B cell (primary cell): ENCODE measurements at places on chromosomes 11 and 22. TPM values are rescaled to one million over a fixed set of nuclear protein-coding genes. Genes with fewer than 3 reads are reported as not detected.

The AGBL2 gene
- polyA plus RNA-seq = 19.6 and 28.6 TPM in 2 replicates

The MFRP gene
- not detected in 2 replicates for polyA plus RNA-seq

The CNTF gene
- polyA plus RNA-seq = 1.4 and 3.0 TPM in 2 replicates

The ACTN3 gene
- 0.22 and 0.26 TPM in 2 replicates for polyA plus RNA-seq

The RAB36 gene
- 0.88 and 1.1 TPM in 2 replicates for polyA plus RNA-seq

The YPEL4 gene
- polyA plus RNA-seq = 0.03 and 0.19 TPM in 2 replicates

The FIBIN gene
- not detected in 2 replicates for polyA plus RNA-seq

The TRPC6 gene
- 0.01 TPM in 1 of 2 replicates, not detected in the other for polyA plus RNA-seq

The OR52E8 gene
- not detected in 2 replicates for polyA plus RNA-seq

The OPCML gene
- polyA plus RNA-seq = not detected in 2 replicates

The TMX2 gene
- 29.5 and 40.3 TPM in 2 replicates for polyA plus RNA-seq

The RTN3 gene
- polyA plus RNA-seq = 8.8 and 10.1 TPM in 2 replicates

The IGF2 gene
- not detected in 2 replicates for polyA plus RNA-seq

- H3K4me3 ChIP-seq = peak overlapping the region; percentile 44
- DNase-seq = no peak
- H3K4me1 ChIP-seq = peaks cover 35% of the 10 kb centered on the region
- no peaks in the 10 kb centered on the region for H3K36me3 ChIP-seq
- H3K27ac ChIP-seq = peak overlapping the region; percentile 74
Measured at GRCh38 chr22:49959782-49960158, 802 bp upstream of the PIM3 start.

DNA sequence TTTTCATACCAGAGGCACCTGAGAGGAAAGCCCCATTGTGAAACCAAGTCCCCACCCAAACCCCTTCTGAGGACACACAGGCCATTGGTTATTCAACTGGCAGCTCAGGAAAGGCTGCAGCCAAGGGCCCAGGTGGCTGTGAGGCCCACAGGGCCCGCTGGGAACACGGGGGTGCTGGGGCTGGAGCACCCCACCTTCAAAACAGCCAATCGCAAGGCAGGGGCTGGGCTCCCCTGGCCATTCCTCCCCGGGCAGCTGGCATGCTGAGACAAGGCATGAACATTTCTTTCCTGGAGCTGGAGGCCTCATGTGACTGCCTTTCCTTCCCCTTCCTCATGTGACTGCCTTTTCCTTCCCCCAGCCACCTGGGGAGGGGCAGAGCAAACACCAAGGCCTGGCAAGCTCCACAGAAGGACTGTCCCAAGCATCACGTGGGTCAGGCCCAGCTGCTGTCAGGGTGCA is 76.9 kb downstream of the PIWIL3 start:
- H3K4me3 ChIP-seq = no peak overlapping the region
- H3K36me3 ChIP-seq = no peaks in the 10 kb centered on the region
- no peaks in the 10 kb centered on the region for H3K27me3 ChIP-seq
- no peak for DNase-seq

DNA sequence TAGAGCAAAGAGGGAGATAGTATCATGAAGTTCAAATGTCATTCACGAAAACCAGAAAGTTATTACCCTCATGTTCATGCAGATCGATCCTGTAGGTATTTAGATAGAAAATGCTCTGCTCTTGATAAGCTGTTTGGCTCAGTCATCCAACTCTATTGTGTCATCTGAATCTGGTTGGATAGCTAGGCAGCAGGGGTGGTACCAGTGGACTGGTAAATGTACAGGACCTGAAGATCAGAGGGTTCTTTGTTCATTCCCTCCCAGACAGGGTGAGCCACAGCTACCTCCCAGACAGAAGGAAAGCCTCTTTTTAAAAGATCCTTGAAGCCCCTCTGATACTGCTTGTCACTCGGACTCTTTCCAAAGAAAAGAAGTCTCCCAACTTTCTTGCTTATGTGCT is 29.8 kb upstream of the DRD2 start:
- DNase-seq = no peak
- no peak overlapping the region for H3K4me3 ChIP-seq
- H3K27ac ChIP-seq = no peak overlapping the region
- no peaks in the 10 kb centered on the region for H3K36me3 ChIP-seq

- no peak overlapping the region for H3K27ac ChIP-seq
- H3K36me3 ChIP-seq = no peaks in the 10 kb centered on the region
- DNase-seq = no peak
Measured at GRCh38 chr22:37571258-37571991, 8.5 kb downstream of the LGALS2 start.

- DNase-seq = no peak
- H3K27me3 ChIP-seq = no peaks in the 10 kb centered on the region
- no peak overlapping the region for H3K4me3 ChIP-seq
- H3K36me3 ChIP-seq = no peaks in the 10 kb centered on the region
- no peak overlapping the region for H3K27ac ChIP-seq
- no peaks in the 10 kb centered on the region for H3K4me1 ChIP-seq
Measured at GRCh38 chr22:34319346-34319745, 399.1 kb upstream of the LARGE1 start.

- H3K27ac ChIP-seq = no peak overlapping the region
- H3K27me3 ChIP-seq = no peaks in the 10 kb centered on the region
- no peak overlapping the region for H3K4me3 ChIP-seq
- H3K36me3 ChIP-seq = no peaks in the 10 kb centered on the region
- DNase-seq = no peak
Measured at GRCh38 chr11:73176145-73176873, 34.2 kb upstream of the FCHSD2 start.

DNA sequence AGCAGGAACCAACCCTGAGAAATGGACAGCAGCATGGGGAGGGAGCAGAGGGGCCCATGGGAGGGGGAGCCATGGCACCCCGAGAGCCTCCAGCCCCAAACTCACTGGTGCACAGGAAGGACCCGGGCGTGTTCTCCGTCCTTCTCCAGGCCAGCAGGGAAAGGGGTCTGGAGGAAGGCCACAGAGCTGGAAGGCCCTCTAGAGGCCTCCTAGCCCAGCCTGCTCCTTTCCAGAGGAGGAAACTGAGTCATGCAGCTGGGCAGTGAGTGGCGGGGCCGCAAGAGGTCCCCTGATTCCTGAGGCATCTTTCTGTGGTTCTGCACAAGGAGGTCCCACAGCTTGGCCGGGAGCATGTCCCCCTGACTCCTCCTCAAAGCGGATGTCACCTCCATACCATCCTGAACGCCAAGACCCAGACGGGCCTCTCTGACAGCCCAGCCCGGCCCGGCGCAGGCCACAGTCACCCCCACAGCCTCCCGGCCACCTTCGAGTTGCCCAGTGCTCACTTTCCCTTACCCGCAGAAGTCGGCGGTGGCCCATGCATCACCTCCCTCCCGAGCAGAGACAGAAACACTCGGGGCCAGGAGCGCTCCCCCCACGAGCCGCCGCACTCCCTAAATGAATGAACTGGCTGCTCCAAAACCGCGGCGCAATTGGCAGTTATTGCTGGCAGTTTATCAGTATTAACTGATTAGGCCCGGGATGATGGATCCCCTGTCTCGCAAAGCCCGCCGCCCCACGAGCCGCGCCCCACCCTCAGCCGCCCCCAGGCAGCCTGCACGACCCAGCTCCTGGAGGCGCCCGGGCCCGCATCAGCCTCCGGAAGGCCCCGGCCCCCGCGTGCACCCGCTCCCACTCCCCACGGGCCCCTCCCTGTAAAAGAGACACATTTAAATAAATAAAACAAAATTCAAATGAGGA is 272.5 kb downstream of the BUD13 start:
- no peaks in the 10 kb centered on the region for H3K27me3 ChIP-seq
- DNase-seq = no peak
- H3K4me3 ChIP-seq = no peak overlapping the region
- no peak overlapping the region for H3K27ac ChIP-seq
- no peaks in the 10 kb centered on the region for H3K36me3 ChIP-seq
- no peaks in the 10 kb centered on the region for H3K4me1 ChIP-seq

DNA sequence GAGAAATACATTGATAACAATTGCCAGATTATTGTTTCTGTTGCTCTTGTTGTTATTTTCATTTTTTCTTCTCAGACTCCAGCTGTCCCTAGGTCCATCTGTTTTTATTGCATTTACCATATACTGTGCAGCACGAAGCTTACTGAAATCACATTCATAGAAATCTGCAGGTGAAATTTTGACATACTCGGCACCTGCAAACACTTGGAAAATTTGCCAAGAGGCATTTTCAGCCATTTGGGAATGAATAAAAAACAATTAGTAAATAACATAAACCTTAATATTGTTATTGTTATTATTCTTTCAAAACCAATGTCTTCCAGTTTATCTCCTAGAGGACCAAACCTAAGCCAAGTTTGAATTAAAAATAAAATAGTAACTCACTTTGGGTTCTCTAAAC is 2357.2 kb downstream of the LRRC4C start:
- no peaks in the 10 kb centered on the region for H3K36me3 ChIP-seq
- no peak overlapping the region for H3K27ac ChIP-seq
- no peaks in the 10 kb centered on the region for H3K27me3 ChIP-seq

DNA sequence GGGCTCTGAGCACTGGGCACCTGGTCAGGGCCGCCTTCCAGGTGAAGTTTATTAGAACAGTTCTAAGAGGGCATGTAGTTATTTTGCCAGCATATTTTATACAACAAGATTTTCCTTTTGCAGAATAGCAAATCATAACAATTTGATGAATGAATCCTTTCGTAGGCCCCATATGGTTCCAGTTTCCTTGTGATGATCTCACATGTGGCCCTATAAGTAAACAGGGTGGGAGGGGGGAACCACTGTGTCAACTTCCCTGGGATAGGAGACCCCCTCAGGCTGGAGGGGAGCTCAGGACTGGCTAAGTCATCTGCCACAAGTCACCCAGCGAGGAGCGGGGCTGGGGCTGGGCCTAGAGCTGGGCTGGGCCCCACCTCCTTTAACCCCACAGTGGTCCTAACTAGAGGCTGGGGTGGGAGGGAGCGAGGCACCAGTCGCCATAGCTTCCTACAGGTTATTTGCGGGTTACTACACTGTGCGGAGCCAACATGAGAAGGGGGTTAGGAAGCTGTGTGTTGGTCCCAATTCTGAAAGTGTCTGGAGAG is 4.2 kb downstream of the FBLN1 start:
- H3K4me1 ChIP-seq = peaks cover 5% of the 10 kb centered on the region
- no peak overlapping the region for H3K4me3 ChIP-seq
- DNase-seq = no peak

- no peaks in the 10 kb centered on the region for H3K4me1 ChIP-seq
- H3K27ac ChIP-seq = no peak overlapping the region
- DNase-seq = no peak
- no peaks in the 10 kb centered on the region for H3K27me3 ChIP-seq
- H3K36me3 ChIP-seq = no peaks in the 10 kb centered on the region
- H3K4me3 ChIP-seq = no peak overlapping the region
Measured at GRCh38 chr22:42793848-42794405, 63.1 kb downstream of the ARFGAP3 start.

GRCh38 chr11:28659716-28660348 is 551.6 kb downstream of the METTL15 start:
- H3K4me3 ChIP-seq = no peak overlapping the region
- H3K4me1 ChIP-seq = no peaks in the 10 kb centered on the region
- no peak overlapping the region for H3K27ac ChIP-seq
- H3K27me3 ChIP-seq = no peaks in the 10 kb centered on the region

DNA sequence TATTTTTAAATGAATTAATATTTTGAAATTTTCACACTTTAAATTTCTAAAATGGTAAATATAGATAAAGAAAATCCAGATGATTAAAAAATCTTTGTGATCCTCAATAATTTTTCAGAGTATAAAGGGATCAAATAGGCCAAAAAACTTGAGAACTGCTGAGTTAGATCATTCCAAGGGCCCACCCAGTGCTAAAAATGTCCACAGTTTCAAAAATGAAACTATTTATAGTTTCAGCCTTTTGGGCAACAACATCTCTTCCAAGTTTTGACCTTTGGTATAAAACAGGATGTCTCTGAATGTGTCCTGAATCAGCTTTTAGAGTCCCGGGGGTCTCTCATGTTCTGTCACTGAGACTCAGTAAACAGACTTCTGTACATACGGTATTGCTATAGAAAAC is 20.9 kb upstream of the BAIAP2L2 start:
- H3K27me3 ChIP-seq = no peaks in the 10 kb centered on the region
- no peak for DNase-seq
- no peak overlapping the region for H3K27ac ChIP-seq
- no peaks in the 10 kb centered on the region for H3K4me1 ChIP-seq
- H3K4me3 ChIP-seq = no peak overlapping the region

GRCh38 chr11:6616596-6617250 is 2.5 kb downstream of the TPP1 start:
- no peaks in the 10 kb centered on the region for H3K36me3 ChIP-seq
- peaks cover 25% of the 10 kb centered on the region for H3K4me1 ChIP-seq
- H3K27ac ChIP-seq = no peak overlapping the region
- no peak for DNase-seq
- no peak overlapping the region for H3K4me3 ChIP-seq

GRCh38 chr11:111908639-111909305 is 2.8 kb downstream of the CRYAB start:
- H3K36me3 ChIP-seq = no peaks in the 10 kb centered on the region
- no peak overlapping the region for H3K4me3 ChIP-seq
- H3K4me1 ChIP-seq = no peaks in the 10 kb centered on the region
- DNase-seq = no peak

DNA sequence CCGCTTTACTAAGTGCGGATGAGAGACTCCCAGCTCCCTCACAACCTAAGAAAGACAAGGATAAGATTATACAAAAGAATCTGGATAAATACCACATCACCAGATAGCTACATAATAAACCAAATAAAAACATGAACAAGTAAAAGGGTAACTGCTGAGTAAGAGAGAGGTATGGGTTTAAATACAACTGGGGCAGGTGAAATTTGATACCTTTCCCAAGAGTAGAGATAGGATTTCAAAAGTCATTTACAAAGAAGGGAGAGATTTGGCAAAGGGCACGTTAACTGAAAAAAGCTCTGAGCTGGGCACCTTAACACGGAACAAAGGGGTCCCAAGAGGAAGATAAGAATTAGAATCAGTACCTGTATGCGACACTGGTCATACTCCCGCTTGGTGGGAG is 1.7 kb downstream of the UBXN1 start:
- H3K36me3 ChIP-seq = peaks cover 27% of the 10 kb centered on the region
- no peak overlapping the region for H3K27ac ChIP-seq
- H3K4me3 ChIP-seq = no peak overlapping the region
- peaks cover 33% of the 10 kb centered on the region for H3K4me1 ChIP-seq

GRCh38 chr11:77418155-77418970 is 55.5 kb downstream of the PAK1 start:
- no peaks in the 10 kb centered on the region for H3K27me3 ChIP-seq
- no peaks in the 10 kb centered on the region for H3K36me3 ChIP-seq
- no peaks in the 10 kb centered on the region for H3K4me1 ChIP-seq

DNA sequence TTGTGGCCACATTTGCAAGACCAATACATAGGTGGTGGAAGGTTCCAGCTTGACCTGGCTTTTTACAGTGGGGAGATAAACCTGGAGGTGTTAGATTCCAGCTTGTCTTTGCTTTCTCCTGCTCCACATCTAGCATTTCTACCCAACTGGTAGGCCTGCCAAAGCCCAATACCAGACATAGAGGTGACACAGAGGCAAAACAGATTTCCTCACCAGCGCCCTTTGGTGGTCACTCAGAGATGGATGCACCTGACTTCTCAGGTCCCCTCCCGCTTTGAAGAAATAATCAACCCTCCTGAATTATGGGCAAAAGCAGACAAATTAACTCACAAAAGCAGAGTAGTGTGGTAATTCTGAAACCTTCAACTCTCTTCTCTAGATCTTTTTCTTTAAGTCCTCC is 1356.2 kb downstream of the FAM181B start:
- no peaks in the 10 kb centered on the region for H3K4me1 ChIP-seq
- no peak overlapping the region for H3K27ac ChIP-seq
- no peak for DNase-seq
- no peak overlapping the region for H3K4me3 ChIP-seq
- H3K27me3 ChIP-seq = no peaks in the 10 kb centered on the region
- H3K36me3 ChIP-seq = no peaks in the 10 kb centered on the region

- H3K27ac ChIP-seq = no peak overlapping the region
- H3K36me3 ChIP-seq = peaks cover 2% of the 10 kb centered on the region
- DNase-seq = no peak
- peak overlapping the region; percentile 95 for H3K4me3 ChIP-seq
Measured at GRCh38 chr11:66743271-66743968, 14.4 kb upstream of the SPTBN2 start.

- no peak overlapping the region for H3K4me3 ChIP-seq
- H3K36me3 ChIP-seq = peaks cover 77% of the 10 kb centered on the region
- no peaks in the 10 kb centered on the region for H3K27me3 ChIP-seq
Measured at GRCh38 chr22:46376908-46377524, 41.5 kb downstream of the TRMU start.
